ENCODE measurements at places on chromosomes 2 and 18.

- no peak for DNase-seq
These were observed 113.7 kb downstream of the XRCC5 start for GRCh38 chr2:216222650-216223352.

DNA sequence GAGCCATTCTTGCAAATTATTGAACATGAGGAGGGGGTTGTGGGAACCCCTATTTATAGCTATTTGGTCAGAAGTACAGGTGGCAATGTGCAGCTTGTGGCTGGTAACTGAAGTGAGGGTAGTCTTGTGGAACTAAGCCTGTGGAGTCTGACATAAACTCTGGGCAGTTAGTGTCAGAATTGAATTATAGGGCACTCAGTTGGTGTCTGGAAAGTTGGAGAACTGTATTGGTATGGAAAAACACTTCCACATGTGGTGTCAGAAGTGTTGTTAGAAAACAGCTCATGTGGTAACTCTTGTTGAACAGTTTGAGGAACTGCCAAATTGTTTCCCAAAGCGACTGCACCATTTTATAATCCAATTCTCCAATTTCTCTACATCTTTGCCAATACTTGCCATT is 7.5 kb downstream of the RALBP1 start:
- no peak for DNase-seq

- no peak for DNase-seq
These were observed 11.2 kb downstream of the RHBDD1 start for GRCh38 chr2:226847090-226847489.

DNA sequence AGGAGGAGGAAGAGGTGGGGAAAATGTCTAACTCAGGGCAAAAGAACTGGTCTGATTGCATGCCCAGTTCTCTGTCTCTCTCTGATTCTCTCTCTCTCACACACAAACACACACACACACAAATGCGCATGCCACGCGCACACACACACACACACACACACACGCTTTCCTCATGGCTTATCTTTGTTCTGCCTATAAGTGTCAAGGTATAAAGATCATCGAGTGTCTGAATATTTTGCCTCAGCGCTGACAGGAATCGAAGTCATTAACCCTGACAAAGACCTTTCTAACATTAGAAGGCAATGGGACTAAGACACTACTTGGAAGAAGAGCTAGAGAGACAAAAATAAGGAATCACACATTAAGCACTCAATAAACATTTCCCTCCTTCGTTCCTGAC is 497.1 kb upstream of the KLHL29 start:
- DNase-seq, result no peak

DNA sequence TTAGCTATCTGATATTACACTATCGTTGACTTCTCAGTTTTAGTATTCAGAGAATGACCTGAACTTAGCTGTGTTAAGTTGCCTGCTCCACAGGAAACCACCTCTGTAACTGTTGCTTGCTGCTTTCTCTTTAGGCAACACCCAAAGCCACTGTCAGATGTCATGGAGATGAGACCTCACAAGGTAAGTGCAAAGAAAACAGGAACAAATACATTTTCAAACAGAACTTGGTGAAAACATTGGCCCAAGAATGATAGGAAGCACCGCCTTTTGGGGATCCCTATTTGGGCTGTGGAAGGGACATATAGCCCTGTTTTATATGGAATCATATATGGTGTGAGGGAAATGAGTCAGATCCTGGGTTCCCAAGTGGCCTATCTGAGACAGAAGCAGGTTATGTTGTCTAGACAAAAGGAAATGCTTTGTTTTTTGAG is 143.4 kb downstream of the UBE2E3 start:
- no peak for DNase-seq

DNA sequence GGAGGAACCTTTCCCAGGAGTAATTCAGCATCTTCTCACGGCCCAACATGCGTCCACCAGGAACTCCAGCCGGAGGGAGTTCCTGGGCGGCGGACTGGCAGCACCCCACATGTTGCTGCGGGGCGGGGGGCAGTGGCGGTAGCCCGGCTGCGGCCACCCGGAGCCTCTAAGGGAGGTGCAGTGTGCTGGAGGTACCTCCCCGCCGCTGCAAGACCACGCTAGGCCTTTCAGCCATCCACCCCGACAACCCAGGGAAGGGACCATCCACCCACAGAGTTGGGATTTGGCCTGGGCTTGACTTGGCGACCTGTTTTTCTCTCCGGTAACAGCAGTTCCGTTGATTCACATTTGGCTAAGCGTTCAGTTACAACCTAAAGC is 625 bp downstream of the LYPD6 start:
- DNase-seq, result no peak

DNA sequence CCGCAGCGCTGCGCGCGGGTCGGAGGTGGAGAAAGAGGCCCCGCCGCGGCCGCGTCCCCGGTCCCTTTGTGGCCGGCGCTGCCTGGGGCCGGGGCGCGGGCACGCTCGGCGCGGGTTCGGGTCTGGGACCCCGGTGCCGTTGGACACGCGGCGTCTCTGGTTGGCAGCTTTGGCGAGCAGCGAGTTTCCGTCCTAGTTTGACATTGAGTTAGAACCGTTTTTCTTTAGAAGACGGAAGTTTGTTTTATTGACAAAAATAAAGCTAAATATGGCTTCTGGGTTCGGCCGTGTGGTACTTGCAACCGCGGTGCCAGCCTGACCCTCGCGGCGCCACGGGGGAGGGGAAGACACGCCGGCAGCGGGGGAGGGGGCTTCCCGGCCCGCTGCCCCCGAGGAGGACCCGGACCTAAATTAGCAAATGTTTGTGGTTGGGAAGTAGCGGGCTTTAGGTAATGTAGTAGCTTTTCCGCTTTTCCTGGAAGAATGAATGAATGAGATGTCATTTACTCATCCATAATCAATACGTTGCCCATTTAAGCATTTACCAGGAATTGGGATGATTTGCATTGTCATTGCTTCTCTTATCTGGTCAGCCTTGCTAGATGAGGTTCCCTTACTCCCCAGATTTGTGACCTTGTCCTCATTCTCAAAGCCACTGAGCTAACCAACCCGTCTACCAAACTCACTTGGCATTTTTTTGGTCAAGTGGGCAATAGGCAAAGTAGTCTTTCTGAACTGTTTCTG is 530 bp downstream of the GALNT1 start:
- DNase-seq, result peak; percentile 50

GRCh38 chr18:58348517-58348916 is 280.4 kb downstream of the ALPK2 start:
- DNase-seq, result no peak

- no peak for DNase-seq
These were observed 99.8 kb upstream of the ZNF397 start for GRCh38 chr18:35141077-35141476.

DNA sequence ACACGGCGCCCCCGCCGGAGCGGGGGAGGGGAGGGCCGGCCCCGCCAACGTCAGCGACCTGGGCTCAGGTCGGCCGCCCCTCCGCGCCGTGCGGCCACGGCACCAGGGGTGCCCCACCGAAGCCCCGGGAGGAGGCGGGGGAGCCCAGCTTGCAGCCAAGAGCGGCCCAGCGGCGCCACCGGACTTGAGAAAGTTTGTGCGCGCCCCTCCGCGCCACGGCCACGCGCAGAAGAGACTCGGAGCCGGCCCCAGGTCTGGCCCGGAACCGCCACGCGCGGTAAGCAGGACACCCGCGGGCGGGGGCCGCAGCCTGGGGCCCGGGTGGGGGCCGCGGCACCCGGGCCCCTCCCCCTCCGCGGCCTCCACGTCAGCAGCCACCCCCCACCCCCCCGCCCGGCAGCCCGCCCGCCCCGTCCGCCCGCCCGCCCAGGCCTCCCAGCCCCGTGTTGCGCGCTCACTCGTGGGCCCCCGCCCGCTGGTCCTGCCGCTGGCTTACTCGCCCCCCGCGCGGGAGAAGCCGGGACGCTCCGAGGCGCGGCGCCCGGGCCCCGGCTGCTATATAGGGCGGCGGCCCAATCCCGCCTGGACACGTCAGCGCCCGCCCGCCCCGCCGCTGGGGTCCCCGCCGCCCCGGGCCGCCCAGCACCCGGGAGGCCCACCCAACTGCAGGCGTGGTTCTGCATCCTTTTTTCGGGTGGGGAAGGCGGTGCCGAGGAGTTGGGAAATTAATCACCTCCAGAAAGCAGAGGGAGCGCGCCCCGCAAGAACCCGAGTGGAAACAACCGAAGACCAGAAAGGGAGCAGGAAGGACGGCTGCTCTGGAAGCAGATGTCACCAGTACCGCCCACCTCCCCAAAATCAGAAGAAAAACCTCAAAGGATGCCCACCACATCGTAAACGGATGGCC is 42.9 kb downstream of the HDLBP start:
- peak; percentile 78 for DNase-seq

- no peak for DNase-seq
These were observed 52.0 kb downstream of the ZFP36L2 start for GRCh38 chr2:43174368-43174916.

GRCh38 chr2:70192516-70192915 is 1.7 kb upstream of the C2orf42 start:
- no peak for DNase-seq

GRCh38 chr18:24868760-24869237 is 408.4 kb downstream of the HRH4 start:
- DNase-seq, result no peak

- no peak for DNase-seq
These were observed 95.1 kb downstream of the ZFP36L2 start for GRCh38 chr2:43131051-43131889.

DNA sequence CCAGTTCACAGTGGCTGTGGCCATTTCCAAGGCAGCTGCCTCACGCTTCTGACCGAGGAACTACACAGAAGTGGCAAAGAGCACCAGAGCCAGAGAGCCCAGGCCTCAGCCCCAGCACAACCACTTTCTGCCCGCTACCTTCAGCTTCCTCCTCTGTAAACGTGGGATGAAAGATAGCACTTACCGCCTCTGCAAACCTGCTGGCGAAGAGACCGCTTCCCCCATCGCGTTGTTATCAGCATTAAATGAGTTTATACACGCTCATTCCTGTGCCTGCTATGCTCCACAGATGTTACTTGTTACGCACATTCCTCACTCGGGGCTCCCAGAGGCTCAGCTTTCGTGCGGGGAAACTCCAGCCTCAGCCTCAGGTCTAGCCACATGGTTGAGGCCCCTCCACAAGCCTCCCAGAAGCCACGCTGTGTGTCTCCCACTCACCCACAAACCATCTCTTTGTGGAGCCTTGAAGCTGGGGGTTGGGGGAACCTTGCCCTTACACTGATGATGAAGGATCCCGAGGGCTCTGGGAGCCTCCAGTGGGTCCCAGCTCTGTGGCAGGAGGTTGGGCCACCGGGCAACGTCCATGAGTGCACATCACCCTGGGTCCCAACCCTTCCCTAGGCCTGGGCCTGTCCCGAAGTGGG is 63.3 kb upstream of the SMAD7 start:
- peak; percentile 31 for DNase-seq

- no peak for DNase-seq
These were observed 91.7 kb downstream of the STK39 start for GRCh38 chr2:168155680-168156079.

- DNase-seq, result no peak
These were observed 15.3 kb downstream of the PELI1 start for GRCh38 chr2:64128943-64129391.

DNA sequence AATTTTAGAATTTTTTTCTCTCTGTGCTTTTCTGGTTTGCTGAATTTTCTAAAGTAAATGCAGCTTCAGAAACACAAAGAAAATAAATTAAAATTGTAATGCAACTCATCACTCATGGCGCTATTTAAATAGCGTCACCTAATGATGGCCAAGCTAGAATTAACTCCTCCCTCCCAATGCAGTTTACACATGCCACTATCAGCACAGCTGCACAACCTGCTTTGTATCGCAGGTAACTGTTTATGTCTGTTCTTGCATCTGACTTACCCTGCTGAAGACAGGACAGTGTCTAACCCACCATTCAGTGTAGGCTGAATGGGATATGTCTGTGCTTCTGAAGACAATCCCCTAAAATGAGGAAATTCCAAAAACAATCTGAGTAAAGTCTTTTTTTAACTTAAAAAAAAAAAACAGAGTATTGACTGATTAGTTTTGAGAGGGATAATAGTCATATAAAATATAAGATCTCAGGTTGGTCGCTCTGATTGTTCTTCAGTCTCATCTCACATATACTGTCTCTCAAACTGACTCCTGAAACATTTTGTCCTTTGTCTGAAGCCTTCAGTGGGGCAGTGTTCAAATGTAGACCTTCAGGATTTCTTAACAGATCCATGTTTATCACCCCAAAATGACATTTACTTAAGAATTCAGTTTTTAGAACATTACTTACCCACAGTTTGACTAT is 271.4 kb downstream of the ZEB2 start:
- DNase-seq, result no peak

- DNase-seq, result no peak
These were observed 1485.1 kb upstream of the TMEFF2 start for GRCh38 chr2:193679847-193680246.

GRCh38 chr2:172098287-172098649 is 4.4 kb downstream of the DLX2 start:
- DNase-seq, result no peak

GRCh38 chr18:3319399-3319798 is 57.5 kb downstream of the MYL12B start:
- DNase-seq, result no peak

- DNase-seq, result no peak
These were observed 174.5 kb upstream of the PKDCC start for GRCh38 chr2:41873102-41874031.

- DNase-seq, result no peak
These were observed 105.8 kb downstream of the PLB1 start for GRCh38 chr2:28601616-28602015.

- DNase-seq, result no peak
These were observed 49.3 kb downstream of the LYPD6B start for GRCh38 chr2:149087751-149088150.

GRCh38 chr18:24413148-24413547 is 13.3 kb upstream of the IMPACT start:
- no peak for DNase-seq

GRCh38 chr2:234204480-234204879 is 154.0 kb downstream of the SPP2 start:
- DNase-seq, result no peak

GRCh38 chr18:35477497-35477896 is 20.3 kb downstream of the INO80C start:
- DNase-seq, result no peak

GRCh38 chr2:130922417-130922816 is 85.7 kb downstream of the ARHGEF4 start:
- DNase-seq, result no peak

- DNase-seq, result no peak
These were observed 25.5 kb downstream of the ACVR1C start for GRCh38 chr2:157603198-157603597.

DNA sequence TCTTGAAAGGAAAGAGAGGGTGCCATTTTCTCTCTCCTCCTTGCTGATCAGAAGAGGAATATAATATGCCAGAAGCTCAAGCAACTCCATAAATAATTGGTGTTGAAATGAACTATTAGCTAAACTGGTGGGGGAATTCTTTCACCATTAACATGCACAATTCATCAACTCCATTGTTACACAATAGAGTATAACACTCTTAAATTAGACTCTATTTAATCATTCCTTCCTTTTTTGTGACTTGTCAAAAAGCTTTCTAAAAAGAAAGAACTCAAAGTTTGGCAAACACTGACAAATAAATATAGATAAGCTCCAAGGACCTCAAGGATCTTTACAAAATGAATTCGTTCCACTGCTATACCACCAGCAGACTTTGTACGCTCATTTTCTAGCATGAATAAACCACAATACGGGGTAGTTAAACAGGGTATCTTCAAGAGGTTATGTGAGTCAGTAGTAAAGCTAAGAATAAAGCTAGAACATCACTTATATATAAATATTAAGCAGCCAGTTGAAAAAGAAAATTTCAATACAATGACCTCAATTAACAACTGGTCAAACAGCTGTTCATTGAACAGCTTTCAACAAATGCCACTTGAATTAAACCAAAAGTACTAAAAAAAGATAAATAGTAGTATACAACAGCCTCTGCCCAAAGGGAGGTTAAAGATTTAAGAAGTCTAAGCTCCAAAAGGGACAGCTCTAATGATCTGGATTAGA is 6.4 kb downstream of the TRAK2 start:
- DNase-seq, result no peak

Data from left lobe of liver (tissue), 2 donors.